ENCODE measurements at places on chromosomes 7 and 10.

DNA sequence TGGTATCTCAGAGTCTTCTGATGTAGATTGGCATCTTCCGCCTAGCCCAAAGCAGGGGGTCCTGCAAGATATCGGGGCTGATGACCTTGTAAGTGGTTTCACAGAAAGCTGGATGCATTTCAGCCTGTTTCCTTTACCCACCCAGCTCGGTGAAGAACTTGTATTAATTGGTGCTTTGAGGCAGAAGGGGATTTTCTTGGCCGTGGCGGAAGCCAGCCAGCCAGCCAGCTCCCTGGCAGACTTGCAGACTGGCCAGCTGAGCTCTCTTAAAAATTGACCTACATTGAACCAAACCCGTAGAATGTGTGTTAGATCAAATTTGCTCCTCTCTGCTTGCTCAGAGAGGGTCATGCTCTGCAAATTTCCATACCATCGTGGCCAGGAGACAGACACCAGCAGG lies 218.4 kb downstream of the ADAM12 start:
- DNase-seq = no peak

DNA sequence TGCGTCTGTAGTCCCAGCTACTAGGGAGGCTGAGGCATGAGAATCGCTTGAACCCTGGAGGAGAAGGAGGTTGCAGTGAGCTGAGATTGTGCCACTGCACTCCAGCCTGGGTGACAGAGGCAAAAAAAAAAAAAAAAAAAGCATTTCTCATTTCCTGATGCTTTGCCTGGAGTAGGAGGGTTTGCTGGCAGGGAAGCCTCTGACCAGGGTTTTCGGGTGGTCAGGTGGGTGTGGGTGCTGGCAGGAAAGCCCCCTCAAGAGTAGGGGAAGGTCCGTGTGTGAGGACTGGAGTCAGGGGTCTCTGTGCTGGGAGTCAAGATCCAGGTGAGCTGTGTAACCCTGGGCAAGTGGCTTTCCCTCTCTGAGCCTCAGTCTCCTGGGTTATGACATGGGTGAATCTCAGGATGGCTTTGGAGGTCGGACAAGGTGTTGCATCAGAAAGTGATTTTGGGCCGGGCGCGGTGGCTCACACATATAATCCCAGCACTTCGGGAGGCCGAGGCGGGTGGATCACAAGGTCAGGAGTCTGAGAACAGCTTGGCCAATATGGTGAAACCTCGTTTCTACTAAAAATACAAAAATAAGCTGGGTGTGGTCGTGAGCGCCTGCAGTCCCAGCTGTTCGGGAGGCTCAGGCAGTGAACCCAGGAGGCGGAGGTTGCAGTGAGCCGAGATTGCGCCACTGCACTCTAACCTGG lies 3.2 kb downstream of the AMZ1 start:
- no peak for DNase-seq

DNA sequence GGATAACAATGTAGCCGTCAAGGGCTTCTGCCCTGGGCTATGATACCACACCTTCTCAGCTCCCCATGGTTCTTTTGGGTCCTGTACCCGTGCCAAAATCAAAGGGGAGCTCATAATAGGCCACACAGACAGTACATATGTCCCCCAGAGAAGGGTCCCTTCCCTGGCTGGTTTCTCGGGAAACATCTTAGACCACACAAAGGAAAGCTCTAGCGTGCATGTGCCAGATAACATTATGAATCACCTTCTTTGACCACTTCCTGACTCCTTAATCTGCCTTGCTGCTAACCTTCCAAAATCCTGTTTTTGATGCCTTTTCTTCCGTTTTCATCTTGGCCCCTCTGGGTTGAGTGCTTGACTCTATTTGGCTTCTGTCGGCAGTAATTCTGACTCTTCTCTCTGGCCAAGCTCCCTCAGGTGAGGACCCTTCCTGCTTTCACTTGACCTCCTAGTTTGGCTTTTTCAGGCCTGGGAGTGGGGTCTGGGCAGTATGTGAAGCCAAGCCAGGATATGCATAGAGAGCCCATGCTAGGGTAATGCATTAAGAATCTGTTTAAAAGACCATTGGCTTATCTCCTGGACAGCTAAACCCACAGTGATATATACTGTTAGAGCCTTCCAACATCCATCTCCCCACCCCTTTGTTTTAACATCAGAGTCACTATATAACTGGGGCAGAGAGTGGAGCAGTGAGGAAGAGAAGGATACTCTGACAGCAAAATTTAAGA lies 84.8 kb downstream of the ANLN start:
- DNase-seq = no peak

GRCh38 chr10:101630633-101630920 lies 42.5 kb downstream of the DPCD start:
- DNase-seq = no peak

DNA sequence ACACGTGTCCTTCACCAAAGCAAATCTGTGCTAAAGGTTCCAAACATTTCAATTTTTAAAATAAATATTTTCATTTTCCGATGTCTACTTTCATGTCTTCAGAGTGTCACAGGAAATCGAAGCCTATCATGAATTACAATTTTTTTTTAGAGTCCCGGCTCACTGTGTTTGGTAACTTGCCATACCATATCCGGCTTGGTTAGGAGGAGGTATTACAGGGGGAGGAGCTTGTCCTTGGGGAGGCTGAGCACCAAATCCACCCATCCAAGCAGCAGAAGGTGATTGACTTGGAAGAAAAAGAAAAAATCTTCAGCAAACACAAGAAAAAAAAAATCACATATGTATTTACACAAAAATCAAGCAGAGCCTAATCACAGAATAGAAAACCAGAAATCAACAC lies 21.3 kb downstream of the TIAL1 start:
- DNase-seq = no peak

DNA sequence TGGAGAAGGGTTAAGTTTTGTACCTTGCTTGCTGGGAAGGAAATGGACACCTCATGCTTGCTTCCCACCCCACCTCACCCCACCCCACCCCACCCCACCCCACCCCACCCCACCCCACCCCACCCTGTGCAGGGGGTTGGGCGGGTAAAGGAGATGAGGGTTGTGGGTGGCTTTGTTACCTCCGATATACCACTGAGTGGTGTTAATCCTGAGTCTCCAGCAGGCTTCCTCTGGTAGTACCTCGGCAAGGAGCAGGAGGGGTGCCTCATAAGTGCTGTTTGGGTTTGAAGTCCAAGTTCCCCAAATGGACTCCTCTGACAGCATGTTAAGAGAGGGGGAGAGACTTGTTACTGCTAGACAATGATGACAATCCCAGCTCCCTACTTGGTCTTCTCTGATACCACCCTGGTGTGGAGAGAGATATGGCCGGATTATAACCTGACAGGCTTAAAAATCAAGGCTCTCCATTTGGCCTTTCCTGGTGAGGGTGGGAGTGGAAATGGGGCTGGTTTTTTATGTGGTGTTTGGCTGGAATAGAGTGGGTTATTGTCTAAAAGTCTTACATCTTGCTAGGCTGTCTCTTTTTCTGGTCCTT lies 11.7 kb downstream of the SAMD8 start:
- no peak for DNase-seq

- no peak for DNase-seq
Measured at GRCh38 chr10:11322698-11323097, 288.8 kb downstream of the USP6NL start.

- no peak for DNase-seq
Measured at GRCh38 chr10:124728830-124729661, 15.1 kb downstream of the FAM53B start.

- DNase-seq = no peak
Measured at GRCh38 chr10:113977174-113977573, 66.5 kb upstream of the ADRB1 start.

DNA sequence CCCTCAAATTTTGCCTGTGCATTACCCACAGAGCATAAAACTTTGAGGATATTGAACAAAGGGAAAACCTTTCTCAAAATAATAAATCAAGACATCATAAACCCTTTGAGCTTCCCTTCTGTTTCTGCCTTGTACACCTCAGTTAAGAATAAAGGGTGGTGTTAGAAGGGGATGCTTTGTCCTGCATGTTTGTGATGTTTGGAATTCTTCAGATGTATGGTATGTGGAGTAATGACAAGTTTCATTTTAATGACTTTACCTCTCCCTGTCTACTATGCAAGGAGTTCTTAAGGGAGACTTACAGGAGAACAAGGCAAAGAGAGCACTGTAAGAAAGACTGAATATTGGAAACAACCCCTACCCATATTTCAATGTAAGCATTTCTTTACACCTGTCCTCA lies 99.2 kb downstream of the HECW1 start:
- no peak for DNase-seq

DNA sequence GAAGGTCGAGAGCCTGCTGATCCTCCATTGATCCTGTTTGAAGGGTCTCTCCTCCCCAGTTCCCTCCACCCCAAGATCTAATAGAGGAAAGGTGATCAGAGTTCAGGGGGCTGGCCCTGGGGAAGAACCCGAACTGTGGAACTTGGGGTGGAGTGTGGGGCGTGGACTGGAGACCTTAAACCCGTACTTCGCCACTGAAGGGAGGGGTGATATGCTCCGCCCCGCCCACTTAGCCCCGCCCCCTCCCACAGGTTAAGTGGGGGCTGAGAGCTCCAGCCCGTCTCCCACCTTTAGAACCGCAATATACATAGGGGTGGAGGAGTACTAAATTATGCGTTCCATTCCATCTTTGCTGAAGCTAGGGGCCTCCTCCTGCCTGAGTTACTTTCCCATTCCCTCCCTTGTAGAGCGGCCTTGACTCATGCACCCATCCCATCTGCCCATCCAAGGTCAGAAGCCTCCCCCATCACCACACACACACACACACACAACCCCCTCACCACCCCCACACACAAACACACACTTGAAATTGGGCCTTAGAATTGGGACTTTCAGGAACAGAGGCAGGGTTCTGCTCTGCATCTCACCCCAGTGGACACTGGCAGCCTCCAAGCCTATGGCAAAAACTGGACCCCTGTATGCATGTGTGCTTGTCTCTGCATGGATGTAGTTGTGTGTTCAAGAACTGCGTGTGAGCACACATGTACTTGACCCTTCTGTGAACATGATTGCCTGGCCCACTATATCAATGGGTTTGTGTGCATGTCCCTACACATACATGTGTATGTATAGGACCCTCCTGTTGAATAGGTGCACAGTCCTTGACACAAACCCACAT lies 991 bp downstream of the SEMA4G start:
- DNase-seq = no peak

DNA sequence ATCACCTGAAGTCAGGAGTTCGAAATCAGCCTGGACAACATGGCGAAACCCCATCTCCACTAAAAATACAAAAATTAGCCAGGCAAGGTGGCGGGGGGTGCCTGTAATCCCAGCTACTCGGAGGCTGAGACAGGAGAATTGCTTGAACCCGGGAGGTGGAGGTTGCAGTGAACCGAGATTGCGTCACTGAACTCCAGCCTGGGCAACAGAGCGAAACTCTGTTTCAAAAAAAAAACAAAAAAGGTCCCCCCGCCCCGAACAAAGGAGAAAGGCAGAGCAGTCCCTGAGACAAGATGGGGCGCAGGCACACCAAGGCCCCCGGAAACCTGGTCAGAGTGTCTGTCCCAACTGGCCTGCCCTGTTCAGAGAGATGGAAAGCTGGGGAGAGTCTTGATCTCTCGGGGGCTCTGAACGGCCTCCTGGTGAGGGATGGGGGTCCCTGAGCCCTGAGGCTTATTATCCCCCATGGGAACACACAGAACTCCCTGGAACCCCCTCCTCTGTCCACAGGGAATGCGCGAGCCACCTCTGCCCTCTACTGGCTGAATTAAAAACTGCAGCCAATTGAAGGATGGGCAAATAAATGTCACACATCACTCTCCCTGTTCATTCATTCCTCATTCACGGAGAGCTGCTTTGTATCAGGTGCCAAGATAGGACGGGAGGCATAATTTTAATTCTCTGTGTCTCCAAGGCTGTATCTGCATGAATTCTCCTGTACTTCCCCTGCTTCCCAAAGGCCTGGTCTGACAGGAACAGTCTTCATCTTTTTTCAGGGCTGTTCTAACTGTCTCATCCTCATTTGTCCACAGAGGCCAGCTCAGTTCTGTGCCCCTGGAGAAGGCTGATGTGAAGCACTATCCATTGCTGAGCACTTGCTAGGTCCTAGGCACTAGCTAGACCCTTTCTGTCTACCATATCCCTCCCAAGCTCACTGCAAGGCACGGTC lies 28.9 kb downstream of the MAT1A start:
- peak; percentile 23 for DNase-seq

DNA sequence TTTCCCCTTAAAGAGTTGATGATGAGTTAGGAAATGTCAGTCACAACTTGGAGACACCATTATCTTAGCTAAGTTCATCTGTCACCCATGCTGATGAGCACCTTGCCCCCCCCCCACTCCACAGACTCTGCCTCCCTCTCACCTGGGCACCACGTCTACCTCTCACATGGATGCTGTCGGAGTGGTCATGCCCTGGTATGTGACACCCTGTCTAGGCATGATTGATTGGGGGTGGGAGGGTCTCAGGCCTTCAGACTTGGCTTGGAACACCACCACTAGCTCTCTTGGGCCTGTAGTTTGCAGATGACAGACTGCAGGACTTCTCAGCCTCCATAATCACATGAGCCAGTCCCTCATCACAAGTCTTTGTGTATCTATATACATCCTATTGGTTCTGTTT lies 78.0 kb downstream of the WDR37 start:
- no peak for DNase-seq

DNA sequence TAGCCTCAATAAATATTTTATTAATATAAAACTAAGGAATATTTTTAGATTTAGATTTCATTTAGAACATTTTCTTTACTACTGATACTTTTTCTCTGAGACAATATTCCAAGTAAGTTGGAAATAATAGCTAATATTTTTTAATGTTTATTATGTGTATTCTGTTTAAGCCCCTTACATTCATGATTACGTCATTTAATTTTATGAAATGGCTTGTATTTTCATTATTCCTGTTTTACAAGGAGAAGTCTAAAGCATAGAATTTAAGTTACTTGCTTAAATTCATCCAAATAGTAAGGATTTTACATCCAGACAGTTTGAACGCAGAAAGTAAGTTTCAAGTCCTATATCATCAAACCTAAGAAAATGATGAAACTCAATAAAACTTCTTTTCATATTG lies 6.1 kb downstream of the DGKB start:
- DNase-seq = no peak

DNA sequence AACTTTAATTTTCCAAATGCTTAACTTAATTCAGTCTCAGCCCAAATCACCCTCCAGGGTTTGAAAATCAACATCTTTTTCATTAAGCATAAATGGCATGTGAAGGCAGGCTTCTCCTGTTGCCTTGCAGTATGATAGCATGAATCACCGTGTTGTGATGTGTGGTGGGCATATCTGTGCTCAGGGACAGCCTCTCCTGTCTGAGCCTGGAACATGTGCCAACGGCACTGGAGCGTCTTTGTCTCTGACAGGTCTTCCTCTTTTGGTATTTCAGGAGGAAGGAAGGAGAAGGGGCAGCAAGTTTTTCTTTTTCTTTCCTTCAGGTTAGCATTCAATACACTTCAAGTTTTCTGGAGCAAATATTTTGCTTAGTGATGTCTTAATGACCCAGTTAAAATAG lies 57.6 kb downstream of the LRGUK start:
- no peak for DNase-seq

- peak; percentile 81 for DNase-seq
Measured at GRCh38 chr7:108146070-108146842, 16.1 kb upstream of the LAMB4 start.

- no peak for DNase-seq
Measured at GRCh38 chr7:104328970-104329825, 795 bp downstream of the LHFPL3 start.

DNA sequence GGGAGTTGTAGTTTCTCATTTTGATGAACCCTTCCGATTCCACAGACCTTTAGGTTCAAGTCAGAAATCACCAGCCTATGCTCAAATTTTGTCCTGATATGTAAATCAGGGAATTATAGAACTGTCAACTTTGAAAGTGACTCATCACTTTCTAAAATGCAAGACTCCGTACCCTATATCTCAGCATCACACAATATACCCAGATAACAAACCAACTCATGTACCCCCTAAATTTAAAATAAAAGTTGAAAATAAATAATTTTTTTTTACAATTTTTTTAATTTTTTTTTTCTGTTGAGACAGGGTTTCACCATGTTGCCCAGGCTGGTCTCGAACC lies 393 bp upstream of the ARHGAP19 start:
- no peak for DNase-seq

Data from NCI-H1694 (cell line).